ENCODE measurements at places on chromosomes 1 and 21.

DNA sequence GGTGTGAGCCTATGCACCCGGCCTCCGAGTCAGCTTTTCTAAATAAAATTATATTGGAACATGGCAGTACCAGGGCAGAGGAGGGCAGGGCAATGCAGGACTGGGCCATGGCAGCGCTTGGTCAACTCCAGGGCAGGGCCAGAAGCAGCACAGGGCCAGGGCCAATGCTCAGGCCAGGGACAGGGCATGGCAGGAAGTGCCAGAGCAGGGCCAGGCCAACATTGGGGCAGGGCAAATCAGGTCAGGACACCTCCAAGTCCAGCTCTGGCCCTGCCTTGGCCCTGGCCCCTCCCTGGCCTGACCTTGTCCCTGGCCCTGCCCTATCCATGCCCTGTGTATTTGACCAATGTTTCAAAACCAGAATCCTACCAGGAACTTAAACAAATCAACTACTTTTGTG lies 156.1 kb downstream of the LIPI start:
- DNase-seq, result no peak

DNA sequence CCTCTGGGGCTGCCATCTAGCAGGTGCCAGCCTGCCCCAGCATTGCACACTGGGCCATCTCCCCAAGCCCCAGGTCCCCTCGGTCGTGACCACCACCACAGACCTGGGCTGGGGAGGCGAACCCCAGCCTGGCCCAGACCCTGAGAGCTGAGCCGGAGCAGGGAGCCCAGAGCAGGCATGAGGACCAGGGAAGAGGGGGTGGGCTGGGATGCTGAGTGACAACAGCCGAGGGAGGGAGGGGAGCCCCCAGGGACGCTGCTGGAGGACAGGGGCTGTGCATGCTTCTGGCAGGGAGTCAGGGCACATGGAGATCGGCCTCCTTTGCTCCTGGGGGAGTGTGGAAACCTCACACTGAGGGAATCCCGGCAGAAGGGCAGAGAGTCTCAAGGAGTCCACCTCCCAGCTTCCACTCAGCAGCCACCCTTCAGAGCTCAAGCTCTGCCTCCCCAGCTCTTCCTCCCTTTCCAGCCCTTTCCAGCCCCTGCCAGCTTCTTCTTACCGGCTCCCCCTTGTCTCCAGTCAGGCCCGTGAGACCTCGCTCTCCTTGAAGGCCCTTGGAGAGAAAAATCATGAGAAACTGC lies 23.7 kb upstream of the PEF1 start:
- no peak for DNase-seq

- DNase-seq, result no peak
Observed at GRCh38 chr1:201890806-201891450, 2.2 kb downstream of the SHISA4 start.

GRCh38 chr1:36963006-36963405 lies 71.3 kb downstream of the GRIK3 start:
- no peak for DNase-seq

GRCh38 chr21:37800456-37801061 lies 115.7 kb downstream of the KCNJ6 start:
- DNase-seq, result no peak

GRCh38 chr1:235049217-235049616 lies 79.4 kb downstream of the TOMM20 start:
- no peak for DNase-seq

GRCh38 chr1:93625582-93626327 lies 55.9 kb downstream of the BCAR3 start:
- DNase-seq, result no peak

DNA sequence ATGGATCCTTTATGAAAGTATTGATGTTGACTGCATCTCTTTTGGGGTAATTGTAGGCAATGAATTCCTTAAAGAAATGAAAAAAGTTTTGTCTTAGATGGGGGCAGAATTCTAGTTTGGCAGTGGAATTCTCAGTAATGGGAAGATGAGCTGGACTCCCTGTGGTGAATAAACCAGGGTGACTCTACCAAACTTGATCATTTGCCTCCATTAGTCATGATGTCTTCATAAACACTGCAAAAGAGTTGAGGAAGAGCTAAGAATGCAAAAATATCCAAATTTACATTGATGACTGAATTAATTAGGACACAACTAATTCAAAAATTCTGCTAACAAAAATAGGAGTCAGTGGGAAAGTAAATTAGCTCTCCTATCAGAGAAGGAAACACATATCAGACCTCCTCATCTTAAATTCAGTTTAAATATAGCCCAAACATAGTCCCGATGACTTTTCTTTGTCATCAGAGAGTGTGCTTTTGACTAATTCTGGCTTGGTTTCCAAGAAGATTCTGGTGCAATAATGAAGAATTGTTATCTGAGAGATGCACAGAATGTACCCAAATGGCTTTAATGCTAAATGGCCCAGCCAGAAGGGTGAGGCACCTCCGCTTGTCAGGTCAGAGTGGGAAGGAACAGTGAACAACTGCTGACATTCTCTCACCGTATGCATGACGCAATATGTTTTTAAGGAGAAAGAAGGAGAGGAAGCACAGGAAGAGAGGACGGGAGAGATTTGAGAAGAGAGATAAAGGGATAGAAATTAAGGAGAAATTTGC lies 525.1 kb downstream of the LMO4 start:
- no peak for DNase-seq

DNA sequence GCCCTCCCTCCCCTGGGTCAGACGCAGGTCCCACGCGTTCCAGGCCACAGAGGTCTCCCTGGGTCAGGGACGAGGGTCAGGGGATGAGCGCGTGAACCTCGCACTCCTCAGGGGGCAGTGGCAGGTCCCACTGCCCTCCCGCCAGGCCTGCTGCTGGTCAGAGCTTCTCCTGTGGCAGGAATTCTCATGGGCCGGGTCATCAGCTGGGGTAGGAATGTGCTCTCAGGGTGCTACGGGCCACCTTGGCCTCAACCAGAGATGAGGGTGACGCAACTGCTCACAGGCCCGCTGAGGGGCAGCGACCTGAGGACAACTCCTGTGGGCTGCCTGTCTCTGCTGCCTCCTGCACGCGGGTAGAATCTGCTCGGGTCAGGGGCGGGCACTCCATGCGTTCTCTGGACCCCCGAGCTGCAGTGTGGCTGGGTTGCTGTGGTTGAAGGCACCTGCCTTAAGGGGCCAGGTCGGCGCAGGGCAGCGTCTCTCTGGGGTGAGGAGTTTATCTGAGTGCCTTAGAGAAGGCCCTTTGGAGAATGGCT lies 128.8 kb downstream of the PRDM16 start:
- DNase-seq, result no peak
